HCEC 1CT (cell line): ENCODE measurements at places on chromosomes 2 and 18.

DNA sequence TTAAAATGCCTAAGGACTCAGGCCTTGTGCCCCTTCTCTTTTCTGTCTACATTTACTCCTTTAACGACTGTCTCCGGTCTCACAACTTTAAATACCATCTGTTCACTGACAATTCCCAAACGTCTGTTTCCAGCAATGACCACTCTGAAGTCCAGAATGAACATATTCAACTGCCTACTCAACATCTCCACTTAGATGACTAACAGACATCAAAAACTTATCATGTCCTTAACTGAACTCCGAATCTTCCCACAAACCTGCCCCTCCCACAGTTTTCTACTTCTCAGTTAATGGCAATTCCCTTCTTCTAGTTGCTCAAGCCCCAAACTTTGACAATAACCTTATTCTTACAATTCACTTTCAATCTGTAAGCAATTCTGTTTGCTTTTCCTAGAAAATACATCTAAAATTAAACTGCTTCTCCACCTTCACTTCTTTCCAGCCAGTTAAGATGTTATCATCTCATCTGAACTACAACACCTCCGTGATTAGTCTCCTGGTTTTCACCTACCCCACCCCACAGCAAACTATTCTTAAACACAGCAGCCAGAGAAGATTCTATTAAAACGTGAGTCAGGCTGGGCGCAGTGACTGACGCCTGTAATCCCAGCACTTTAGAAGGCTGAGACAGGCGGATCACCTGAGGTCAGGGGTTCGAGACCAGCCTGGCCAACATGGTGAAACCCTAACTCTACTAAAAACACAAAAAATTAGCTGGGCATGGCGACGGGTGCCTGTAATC is 2.8 kb downstream of the C1D start:
- DNase-seq, result no peak

DNA sequence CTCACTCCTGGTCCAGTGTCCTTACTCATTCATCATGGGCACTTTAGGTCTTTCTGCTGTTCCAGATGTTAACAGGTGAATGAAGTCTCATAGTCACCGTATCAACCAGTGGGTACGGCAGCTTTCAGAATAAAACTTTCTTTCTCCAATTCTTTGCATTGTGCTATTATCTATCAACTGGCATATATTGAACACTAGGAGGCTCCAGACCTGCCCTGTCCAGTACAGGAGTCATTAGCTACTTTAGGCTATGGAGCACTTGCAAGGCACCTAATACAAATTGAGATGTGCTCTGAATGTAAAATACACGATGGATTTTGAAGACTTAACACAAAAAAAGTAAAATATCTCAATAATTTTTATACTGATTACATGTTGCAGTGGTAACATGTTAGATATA is 43.2 kb upstream of the NEB start:
- peak; percentile 15 for DNase-seq

DNA sequence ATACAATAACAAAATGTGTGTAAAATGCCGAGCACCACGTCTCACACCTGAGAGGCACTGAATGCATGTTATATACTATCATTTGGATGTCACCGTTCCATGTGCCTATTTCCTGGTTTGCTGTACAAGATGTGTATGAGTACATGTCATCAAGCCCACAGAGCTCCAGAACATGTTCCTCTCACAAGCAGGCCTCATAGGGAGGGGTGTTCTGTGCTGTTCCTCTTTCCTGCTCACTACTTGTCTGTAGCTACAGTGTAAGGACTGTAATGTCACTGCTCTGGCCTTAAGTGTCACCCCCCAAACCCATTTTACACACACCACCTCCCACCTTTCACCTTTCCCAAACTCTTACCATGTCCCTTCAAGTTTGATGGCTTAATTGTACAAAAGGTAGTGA is 1.8 kb downstream of the AFF3 start:
- no peak for DNase-seq

GRCh38 chr18:75869162-75869561 is 441.7 kb upstream of the SMIM21 start:
- DNase-seq, result no peak

GRCh38 chr2:146870691-146871090 is 974.1 kb upstream of the ACVR2A start:
- peak; percentile 66 for DNase-seq

- peak; percentile 54 for DNase-seq
These were observed 11.8 kb downstream of the ALS2 start for GRCh38 chr2:201768918-201769317.

- DNase-seq, result no peak
These were observed 81.7 kb downstream of the MGAT5 start for GRCh38 chr2:134335601-134336000.

GRCh38 chr18:52730972-52731619 is 391.1 kb downstream of the DCC start:
- DNase-seq, result no peak

DNA sequence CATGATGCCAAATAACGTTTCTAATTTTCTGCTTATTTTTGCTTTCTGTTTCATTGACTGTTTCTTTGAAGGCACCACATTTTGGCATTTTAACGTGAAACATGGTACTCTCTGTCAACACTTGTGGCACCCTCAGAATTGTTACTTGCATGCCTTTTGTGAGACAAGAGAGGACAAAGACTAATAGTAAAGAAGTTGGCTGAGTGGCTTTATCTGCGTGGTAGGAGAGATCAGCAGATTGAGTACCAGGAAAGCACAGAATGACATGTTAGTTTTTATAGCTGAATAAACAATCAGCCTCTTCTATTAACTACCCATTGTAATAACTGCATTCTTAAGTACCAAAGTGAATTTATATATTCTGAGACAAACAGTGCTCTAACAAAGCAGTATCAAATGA is 8.6 kb downstream of the ZNF638 start:
- DNase-seq, result no peak

DNA sequence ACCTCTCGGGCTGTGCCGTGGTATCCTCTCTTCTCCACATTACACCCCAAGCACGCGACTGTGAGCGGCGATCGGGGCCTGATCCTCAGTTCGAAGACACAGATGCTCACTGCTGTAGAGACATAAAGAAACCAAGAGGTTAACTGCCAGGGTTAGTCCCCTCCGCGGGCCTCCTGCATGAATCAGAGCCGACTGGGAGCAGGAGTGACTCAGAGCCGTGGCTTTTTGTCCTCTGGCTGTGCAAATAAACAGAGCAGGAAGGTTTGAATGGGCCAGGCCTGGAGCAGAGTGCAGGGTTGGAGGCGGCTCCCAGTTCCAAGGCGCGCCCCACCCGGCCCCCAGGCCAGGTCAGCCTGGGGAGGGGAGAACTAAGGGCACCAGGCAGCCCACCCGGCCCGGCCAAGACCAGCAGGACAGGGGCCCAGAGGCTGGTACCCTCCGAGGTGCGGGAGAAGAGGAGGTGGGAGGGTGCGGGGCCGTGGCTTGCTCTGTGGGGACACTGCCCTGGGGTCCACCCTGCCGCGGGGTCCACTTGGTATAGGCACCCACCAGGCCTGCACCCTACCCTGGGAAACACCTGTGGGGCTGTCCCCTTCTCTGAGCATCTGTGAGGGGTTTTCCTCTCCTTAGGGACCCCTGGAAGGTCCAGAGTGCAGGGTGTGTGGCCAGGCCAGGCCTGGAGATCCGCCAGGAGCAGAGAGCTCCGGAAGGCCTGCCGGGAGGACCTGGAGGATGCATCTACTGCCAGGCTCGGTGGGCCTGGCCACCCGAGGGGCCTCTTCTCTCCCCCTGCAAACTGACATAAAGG is 16.5 kb downstream of the TWIST2 start:
- peak; percentile 99 for DNase-seq

GRCh38 chr2:220785178-220785577 is 786.9 kb downstream of the EPHA4 start:
- DNase-seq, result no peak

DNA sequence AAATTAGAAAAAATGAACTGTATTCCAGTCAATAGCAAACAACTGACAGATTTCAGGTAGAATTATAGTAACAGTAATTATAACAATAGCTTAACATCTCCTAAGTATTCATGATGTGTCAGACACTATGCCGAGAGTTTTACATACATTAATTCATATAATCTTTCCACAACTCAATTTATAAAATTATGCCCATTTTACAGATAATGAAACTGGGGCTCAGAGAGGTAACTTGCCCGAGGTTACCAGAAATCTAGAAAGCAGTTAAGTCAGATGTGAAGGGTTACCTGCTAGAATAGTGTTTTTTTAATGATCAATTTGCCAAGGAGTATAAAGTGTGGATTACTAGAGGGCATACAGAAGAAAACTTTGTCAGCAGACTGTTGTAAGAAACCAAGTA is 12.2 kb downstream of the NBAS start:
- no peak for DNase-seq

DNA sequence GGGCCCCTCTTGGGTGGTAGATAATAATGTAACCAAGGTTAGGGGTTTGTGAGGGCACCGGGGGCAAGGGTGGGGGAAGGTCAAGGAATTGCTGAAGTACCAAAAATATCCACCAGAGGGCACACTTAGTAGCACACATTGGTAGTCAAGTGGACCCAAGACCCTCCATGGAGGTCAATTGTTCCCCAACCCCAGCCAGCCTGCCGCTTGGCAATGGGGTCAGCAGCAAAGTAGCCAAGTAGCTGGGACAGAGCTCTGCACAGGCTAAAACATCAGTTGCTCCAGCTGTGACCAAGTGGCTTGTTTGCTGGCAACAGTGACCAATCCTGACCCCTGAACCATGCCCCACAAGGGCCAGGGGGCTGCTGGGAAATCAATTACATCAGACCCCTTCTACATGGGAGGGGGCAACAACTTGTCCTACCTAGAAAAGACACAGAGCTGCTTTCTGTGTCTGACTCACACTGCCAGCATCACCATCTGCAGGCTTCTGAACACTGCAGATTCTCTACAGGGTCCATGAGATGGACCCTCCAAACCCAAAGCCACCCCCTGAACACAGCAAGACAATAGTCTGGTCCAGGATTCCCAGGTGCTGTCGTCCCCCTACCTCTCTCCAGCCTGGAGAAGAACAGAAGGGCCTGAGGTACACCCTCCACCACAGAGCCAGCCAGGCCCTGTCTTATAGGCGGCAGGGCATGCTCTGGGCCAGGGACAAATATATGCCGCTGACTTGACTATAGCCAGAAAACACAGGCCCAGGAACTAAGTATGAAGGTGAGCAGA is 76.0 kb downstream of the EMX1 start:
- DNase-seq, result peak; percentile 9
